ENCODE measurements at places on chromosomes 4 and X. TPM values are rescaled to one million over a fixed set of nuclear protein-coding genes. Genes with fewer than 3 reads are reported as not detected.

Gene WDR17
- not detected for total RNA-seq

Gene PLXNB3
- 34.8 TPM for total RNA-seq

Gene PHKA1
- not detected for total RNA-seq

Gene HOPX
- total RNA-seq, result not detected

Gene MAGEB10
- total RNA-seq, result not detected

Gene SLC6A14
- not detected for total RNA-seq

Gene COX18
- 14.6 TPM for total RNA-seq

Gene TMEM255A
- not detected for total RNA-seq

Gene MAGEA1
- not detected for total RNA-seq

GRCh38 chr4:17367201-17367600 lies 144.7 kb downstream of the QDPR start:
- no peak for DNase-seq

- DNase-seq, result no peak
These were observed 31.1 kb upstream of the MAMLD1 start for GRCh38 chrX:150332023-150332422.

- DNase-seq, result no peak
These were observed 122.9 kb downstream of the C4orf33 start for GRCh38 chr4:129218897-129219296.

GRCh38 chr4:5999830-6000365 lies 18.3 kb downstream of the C4orf50 start:
- no peak for DNase-seq

- no peak for DNase-seq
These were observed 30.7 kb upstream of the HPGD start for GRCh38 chr4:174553031-174553430.

- DNase-seq, result no peak
These were observed 16.2 kb upstream of the GPKOW start for GRCh38 chrX:49139713-49140112.

- no peak for DNase-seq
These were observed 17.5 kb downstream of the FHIP1A start for GRCh38 chr4:151426513-151426912.

DNA sequence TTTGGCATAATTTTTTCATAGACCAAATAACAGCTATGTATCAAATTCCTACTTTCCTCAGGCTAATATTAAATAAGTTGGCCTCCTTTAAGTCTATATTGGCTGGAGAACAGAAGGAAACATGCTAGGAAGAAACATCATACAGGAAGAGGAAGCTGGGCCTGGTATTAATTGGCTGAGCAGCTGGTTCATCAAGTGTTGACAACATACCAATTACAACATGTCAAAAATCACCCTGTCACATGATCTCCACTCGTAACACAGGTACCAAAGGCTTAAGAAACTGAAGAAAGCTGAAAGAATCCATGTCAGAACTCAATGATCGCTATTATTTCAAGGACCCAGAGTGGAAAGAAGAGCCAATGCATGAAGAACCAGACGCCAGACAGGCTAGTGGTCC lies 10.5 kb downstream of the WDFY3 start:
- DNase-seq, result no peak

DNA sequence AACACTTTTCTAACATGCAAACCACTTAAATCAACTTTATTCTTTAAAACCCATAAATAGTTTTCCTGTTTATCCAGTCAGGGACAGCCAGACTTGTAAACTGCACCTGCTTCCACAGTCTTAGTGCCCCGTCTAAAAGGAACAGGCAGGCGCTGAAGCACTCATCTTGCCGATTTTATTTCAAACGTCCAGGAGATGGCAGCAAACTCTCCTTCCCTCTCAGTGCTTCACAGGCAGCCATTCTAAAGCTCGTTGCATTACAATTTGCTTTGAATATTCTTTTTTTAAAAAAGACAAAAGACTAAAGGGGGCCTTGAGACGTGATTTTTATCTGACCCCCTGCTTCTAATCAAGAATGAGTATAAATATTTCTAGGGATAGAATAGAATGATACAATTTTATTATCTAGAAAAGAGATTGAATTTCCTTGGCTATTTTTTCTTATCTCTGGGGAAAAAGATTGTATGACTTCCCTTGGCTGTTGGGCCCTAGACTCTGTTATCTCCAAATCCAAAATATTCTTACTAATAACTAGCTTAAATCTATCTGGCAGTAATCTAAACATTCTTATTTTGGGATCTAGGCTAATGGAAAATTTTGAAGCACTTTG lies 93.6 kb upstream of the MYOZ2 start:
- DNase-seq, result peak; percentile 61

GRCh38 chrX:65731684-65732289 lies 64.3 kb downstream of the MSN start:
- no peak for DNase-seq

GRCh38 chr4:158763462-158763861 lies 5.4 kb upstream of the FNIP2 start:
- no peak for DNase-seq

Measured in HFFc6 (cell line).